NCI-H524 treated with DMSO at 0.1 percent for 48 hours (cell line): ENCODE measurements at places on chromosomes 12 and 14.

GRCh38 chr14:40213701-40214100, 781.5 kb upstream of the FBXO33 start:
- DNase-seq = no peak

DNA sequence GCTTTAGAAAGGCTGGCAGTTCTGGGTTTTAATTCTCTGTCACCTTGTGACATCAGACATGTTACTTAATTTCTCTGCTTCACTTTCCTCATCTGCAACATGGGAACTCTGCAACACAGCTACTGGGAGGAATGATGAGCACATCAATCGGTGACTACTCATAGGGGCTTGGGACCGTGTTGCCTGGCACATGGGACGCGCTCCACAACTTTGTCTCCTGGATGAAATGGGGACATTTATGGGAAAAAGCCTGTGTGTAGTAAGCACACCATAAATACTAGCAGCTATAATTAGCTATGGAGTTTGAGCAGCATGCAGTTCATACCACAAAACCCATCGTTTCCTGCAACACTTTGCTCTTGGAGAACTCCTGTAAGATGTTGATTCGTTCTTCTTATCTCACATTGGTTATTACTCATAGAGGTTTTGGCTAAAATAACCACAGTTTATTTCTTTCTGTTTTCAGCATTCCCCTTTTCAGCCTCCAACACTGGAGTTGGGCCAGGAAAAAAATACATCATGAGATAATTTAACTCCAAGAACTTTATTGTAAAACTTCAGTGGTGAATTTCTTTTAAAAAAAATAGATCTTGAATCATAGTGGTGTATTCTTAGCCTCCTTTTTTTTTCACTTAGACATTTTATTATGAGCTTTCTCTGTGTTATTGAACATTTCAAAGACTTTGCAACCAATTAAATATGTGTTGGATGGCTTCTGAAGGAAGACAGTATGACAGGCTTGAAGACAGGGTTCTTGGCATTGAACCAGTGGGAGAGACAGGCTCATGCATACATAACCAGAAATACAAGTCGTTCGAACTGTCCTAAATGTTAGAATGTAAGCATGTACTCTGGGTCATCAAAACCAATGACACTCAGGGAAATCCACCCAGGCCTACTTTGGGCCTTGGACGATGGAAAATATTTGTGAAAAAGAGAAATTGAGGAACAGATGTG, 72.7 kb downstream of the RIN3 start:
- DNase-seq = no peak

- no peak for DNase-seq
These were observed 45.0 kb downstream of the ANO6 start for GRCh38 chr12:45260854-45261253.

- no peak for DNase-seq
These were observed 53.9 kb downstream of the DPF3 start for GRCh38 chr14:72839753-72840607.

- DNase-seq = no peak
These were observed 1.2 kb downstream of the SLC2A13 start for GRCh38 chr12:40104461-40105264.

GRCh38 chr14:88599326-88599725, 36.5 kb downstream of the ZC3H14 start:
- no peak for DNase-seq
